Umbilical cord (tissue), 2 donors: ENCODE measurements at places on chromosomes 7 and 10. TPM values are rescaled to one million over a fixed set of nuclear protein-coding genes. Genes with fewer than 3 reads are reported as not detected.

DNA sequence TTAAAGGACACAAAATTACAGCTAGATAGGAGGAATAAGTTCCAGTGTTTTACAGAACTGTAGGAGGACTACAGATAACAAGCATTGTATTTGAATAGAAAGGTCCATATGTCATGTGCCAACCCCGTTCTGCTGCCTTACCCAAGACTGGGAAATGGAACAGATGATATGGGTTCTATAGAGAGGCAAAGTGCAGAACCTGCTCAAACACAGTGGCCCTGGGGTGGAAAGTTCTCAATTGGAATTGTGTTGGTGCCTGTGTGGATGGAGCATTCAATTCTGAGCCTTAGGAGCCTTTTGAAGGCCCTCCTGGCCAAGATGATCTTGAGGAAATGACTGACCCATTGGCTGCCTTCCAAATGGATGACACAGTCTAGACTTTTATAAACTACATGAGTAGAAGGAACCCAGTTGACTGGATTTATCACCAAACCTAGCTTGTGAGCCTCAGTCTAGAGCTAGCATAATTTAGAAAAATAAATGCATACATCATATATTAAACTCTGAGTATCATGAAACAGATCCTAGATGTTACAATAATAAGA is 4.1 kb upstream of the PRSS1 start:
- no peak for DNase-seq

PRR15 gene
- total RNA-seq, result not detected

- DNase-seq, result no peak
These were observed 40.9 kb downstream of the NAMPT start for GRCh38 chr7:106243893-106244292.

CDNF gene
- not detected for total RNA-seq

DNA sequence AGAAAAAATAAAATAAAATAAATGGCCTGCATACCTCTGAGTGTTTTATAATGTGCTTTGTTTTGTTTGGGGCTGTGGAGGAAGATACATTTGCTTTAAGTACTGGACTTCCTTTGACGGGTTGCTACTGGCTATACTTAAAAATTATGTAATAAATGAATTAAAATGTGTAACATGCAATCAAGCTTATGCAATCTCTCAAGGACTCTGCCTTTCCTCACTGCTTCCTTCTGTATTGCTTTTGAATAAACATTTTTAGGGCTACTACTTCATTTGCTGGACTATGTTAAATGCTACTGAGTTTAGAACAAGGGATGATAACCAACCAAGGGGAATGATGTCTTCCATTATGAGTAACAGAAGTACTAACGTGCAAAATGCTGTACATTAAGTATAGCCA is 91.6 kb downstream of the ETV1 start:
- no peak for DNase-seq

GIMAP4 gene
- total RNA-seq, result 9.6 TPM

- DNase-seq, result no peak
These were observed 102.9 kb downstream of the CRPPA start for GRCh38 chr7:16318463-16318862.

- no peak for DNase-seq
These were observed 165.0 kb downstream of the JMJD1C start for GRCh38 chr10:63300801-63301200.

DNA sequence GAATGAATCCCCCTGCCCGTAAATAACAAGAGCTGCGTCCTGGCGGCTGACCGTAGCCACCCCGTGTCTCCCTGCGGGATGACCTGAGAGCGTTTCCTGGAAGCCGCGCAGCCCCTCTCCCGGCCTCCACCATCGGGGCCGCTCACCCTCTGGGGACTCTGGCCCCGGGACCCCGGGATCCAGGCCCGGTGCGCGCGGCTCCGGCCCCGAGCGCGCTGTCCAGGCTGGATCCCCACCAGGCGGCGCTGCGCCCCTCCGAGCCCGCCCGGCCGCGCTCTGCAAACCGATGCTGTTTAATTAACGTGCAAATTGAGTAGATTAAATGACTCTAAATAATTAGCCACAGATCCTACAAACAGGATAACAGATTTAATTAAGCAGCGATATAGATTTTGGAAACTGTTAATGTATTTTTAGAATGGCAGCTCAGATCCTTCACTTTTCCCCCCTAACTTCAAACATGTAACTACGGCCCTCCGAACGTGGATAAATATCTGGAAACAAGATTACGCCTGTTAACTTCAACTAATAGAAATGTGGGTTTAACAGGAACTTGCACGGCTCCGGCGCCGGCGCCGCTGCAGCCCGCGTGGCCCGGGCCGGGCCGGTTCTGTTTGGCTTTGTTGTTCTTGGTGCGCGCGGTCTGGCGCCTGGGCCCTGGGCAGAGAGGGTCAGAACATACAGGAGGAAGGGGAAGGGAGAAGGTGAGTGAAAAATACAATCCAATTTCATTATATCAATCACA is 7.1 kb upstream of the UNCX start:
- DNase-seq, result no peak

ERVW-1 gene
- total RNA-seq, result 5.5 TPM

CTAGE4 gene
- 17.8 TPM for total RNA-seq

ITIH2 gene
- total RNA-seq, result not detected

DNA sequence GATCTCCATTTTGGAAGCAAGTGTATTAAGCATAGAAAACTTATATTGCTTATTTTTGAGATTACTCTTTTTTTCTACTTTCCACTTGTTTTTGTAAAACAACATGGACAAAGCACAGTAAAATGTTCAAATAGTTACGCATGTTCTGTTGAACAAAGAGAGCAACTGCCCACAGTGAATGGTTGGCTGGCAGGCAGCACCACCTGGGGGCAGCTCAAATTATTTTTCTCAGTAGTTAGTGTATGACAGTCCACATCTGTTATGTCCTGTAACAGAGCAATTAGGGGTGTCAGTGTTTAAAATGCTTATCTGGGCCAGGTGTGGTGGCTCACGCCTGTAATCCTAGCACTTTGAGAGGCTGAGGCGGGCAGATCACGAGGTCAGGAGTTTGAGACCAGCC is 46.1 kb upstream of the CACUL1 start:
- DNase-seq, result peak; percentile 25

DNA sequence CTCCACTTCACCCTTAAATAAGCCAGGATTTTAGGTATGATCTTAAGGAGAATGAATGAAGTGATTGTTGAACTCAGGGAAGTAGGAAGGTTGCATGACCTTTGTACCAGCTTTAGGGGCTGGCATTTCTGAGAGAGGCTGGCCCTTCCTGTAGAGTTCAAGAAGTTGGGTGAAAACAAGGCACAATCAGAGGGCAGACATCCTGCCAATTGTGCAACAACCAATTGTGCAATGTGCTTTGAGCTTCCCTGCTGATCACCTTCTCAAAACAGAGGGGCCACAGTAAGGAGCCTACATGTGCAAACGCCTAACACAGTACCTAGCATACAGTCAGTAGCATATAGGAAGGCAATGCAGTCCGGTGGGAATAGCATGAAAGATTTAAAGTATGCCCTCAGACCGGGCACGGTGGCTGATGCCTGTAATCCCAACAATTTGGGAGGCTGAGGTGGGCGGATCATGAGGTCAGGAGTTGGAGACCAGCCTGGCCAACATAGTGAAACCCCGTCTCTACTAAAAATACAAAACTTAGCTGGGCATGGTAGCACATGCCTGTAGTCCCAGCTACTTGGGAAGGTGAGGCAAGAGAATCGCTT is 5.4 kb downstream of the CPVL start:
- peak; percentile 14 for DNase-seq

DNA sequence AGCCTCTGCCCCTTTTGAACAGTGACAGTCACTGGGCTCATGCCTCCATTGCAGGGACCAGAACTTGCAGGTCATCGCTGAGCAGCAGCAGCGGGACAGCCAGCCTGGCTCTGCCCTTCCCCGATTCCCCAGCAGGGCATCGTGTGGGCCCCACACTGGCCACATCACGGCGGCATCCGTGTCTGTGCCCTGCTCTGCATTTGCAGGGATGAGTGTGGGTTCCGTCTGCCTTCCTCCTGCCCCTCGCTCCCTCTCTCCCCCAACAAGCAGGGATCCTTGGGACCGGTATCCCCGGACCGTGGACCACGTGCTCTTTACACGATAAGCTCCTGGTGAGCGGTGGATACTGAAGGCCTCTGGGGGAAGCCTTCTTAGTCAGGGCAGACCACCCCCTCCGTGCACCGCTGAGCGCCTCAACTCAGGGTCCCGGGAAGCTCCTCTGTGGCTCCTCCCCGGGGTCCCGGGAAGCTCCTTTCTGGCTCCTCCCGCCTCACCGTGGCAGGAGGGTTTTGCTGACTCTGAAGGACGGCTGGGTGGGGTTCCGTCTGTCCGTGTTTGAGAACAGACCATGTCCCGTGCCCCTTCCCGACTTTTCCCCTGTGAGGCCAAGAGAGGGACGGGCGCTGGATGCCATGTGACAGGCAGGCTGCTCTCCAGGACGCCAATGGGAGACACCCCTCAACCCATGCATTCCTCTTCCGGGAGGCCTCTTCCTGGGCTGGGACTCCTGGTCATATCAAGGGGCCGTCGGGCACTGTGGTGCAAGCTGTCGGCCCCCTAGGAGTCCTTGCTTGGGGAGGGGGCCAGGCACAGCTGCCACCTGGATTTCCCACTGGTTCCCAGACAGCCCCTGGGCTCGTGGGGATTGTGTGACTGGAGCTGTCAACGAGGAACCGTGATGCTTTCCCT is 23.5 kb upstream of the NKX6-2 start:
- DNase-seq, result no peak
